ENCODE measurements at places on chromosomes 1 and 21.

DNA sequence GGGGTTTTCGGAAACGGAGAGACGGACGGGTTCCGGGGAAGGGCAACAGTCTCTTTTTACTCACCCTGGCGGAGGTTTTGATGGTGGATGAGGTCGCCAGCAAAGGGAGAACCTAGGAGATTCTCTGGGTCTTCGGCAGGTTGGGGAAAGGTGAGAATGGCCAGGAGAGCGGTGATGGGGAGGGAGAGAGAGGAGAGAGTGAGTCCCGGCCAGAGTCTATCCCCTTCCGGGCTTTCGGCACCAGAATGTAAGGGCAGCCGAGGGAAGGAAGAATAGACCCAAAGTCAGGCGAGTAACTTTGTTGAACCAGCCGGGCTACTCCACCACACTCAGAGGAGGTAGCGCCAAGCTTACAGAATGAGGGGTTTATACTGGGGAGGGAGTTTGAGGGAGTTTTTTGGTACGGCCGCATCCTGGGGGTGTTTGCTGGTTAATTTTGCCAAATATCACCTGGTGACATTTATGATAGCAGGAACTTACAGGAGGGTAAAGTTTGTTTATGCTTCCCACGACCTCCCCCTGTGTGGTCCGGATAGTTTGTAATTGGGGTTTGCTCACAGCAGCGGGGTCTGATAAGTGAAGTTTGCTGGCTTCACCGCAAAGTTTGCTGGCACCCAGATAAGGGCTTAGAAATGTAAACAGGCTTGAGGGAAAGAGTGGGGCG, 141.1 kb upstream of the ETV3 start:
- no peak for DNase-seq

DNA sequence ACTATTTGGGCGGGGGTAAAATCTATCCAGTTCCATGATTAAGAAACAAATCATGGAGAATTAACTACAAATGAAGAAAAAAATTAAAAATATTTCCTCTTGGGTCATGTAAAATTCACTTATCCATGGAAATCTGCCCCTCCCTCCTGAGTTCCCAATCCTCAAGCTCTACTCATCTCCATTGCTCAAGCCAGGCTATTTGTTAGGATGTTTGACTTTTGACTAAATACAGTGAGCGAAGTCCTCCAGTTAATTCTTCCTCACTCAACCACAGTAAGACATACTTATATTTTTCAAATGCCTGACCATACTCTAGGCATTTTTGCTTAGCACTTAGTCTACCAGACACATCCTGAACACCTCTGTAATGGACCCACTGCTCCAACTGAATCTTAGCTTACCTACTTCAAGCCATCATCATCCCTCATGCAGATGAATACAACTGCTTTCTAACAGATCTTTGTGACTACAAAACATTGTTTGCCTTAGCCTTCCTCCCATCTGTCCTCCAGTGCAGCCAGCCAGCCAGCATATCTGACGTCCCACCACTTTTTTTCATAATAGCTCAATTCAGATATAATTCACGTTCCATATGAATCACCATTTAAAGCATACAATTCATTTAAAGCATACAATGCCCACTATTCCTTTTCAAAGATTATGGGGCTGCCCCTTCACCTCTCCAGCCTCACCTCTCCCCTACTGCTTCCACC, 154.2 kb downstream of the RERE start:
- DNase-seq, result no peak

GRCh38 chr21:42148584-42148983, 70.4 kb upstream of the ABCG1 start:
- no peak for DNase-seq

DNA sequence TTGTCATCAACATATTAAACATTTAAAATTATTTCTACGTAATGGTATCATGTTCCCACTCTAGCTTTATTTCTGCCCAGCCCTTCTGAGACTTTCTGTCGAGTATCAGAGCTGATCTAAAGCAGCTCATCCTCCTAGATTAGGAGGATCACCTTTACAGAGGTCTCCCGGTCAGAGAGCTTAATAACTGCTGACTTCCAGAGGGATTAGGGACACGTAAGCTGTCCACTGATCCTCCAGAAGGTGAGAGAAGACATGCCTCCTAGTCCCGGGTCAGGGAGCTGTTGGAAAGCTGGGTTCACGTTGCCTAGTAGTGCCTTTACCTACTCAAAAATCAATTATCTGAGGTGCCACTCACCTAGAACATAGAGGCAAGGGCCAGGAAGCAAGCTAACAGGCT, 31.2 kb upstream of the NADK start:
- DNase-seq, result no peak

DNA sequence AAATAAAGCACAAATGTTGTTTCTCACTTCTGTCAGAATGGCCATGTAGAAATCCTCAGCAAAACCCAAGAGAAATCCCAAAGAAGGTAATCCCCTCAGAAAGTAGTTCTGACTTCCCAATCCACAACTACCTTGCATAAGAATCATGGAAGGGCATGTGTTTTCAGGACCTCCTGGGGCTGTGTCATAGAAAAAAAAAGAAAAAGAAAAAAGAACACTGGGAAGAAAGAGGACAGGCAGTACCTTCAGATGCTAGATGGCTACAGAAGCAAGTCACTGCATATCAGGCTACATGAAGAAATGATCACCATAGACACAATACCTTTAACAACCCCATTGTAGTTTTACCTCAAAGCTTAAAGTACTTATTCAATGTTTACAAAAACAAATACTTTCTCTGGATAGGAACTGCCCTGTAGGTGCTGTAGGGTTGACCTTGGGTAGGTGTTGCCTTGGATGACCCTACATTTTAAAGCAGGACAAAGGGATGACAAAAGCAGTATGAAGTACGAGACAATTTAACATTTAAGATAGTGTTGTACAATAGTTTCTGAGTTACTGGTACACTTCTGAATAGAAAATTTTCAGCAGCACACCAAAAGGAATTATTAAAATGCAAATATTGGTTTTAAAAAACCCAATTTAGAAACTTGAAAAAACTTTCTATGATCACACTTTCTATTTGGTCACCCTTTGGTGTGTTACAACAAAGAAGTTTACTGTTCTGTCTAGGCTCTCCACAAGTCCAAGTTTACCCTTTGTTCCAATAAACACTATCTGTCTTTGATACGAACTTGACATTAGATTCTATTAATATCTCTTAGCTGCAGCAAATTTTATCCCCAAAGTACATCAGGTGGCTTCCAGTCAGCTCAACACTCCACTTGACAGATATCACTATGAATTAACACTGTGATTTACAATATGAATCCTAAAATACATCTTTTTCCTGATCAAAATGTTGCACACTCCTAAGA, 5.0 kb downstream of the TRIT1 start:
- no peak for DNase-seq

Measured in stimulated activated naive B cell treated with anti-CD40 and anti-IgM and Interleukin-4, amounts not matched to agents 10 μg/mL and 1 μg/mL and 100 μg/mL, for 72 hours (primary cell).